ENCODE measurements at places on chromosomes 2 and 18.

- DNase-seq: no peak
Measured at GRCh38 chr2:25885933-25886332, 7.6 kb upstream of the ASXL2 start.

GRCh38 chr2:128716299-128716721 lies 397.6 kb upstream of the HS6ST1 start:
- no peak for DNase-seq

DNA sequence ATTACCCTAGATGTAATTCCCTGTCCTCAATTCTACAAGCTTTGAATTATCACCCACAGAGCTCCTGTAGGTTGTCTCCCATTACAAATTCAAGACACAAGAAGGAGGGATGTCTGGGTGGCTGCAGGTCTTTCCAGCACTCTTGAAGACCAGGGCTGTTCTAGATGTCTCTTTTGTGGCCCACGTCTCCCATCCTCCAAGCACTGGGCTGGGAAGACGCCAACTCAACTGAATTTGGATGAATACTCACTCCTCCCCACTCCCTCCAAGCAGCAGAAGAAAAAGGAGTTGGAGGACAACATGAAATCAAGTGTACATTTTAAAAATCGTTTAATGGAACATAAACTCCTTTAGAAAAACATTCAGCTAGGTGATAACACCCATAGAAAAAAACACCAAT lies 31.2 kb downstream of the SMAD7 start:
- no peak for DNase-seq

DNA sequence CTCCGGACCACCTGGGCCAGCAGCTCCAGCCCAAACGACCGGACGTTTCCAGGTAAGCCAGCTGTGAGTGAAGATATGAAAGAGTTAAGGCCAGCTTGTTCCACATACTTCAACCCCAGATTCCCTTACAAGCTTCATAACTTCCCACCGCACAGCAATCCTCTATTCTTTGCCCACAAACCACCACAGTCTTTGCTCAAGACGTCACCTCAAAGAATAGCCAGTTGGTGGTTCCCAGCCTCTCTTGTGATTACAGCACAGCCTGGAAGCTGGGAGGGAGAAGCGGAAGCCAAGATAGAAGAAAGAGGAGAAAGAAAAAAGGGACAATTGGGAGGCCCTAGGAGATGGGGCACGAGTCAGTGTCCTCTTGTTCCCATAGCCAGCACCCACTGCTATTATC lies 70.6 kb downstream of the NRP2 start:
- no peak for DNase-seq

GRCh38 chr2:232537079-232537478 lies 2.4 kb upstream of the CHRNG start:
- DNase-seq: no peak

DNA sequence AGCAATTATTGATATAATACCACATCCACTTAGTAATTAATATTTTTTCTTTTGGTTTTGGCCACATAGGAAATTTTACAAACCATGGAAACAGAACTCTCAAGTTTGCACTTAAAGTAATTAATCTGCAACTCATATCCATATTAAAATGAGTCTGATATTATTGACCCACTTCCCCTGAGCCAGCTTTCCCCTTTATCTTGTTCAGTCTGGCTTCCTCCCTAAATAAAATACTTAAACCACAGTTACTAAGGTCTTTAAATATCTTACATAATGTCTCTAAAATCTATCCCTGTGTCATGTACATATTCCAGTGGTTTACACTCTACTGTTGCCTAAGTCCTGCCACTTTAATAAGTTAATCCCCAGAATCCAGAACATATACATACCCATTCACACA lies 564.9 kb upstream of the FSHR start:
- DNase-seq: no peak

DNA sequence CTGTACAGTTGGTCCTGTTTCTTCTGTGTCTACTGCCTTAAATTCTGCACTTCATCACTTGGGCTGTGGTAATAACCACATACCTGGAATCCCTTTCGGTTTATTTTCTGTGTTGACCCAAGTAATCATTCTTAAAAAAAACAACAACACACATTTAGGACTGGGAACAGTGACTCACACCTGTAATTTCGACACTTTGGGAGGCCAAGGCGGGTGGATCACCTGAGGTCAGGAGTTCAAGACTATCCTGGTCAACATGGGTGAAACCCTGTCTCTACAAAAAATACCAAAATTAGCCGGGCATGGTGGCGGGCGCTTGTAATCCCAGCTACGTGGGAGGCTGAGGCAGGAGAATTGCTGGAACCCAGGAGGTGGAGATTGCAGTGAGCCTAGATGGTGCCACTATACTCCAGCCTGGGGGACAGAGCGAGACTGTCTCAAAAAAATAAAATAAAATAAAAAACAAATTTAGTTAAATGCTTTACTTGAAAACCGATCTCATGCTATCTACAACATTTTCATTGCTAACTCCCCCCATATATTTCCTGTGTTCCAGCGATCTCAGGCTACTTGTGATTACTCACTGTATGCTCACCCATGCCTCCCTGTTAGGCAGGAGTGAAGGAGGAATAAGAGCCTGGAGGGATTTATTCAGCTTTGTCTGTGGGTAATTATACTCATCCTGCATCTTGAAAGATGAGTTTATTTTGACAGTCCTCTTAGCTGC lies 18.2 kb downstream of the ACSL3 start:
- no peak for DNase-seq
